Body of pancreas (tissue), 4 donors: ENCODE measurements at places on chromosomes 6 and 20. TPM values are rescaled to one million over a fixed set of nuclear protein-coding genes. Genes with fewer than 3 reads are reported as not detected.
A peak's percentile ranks its signal among the peaks of the same experiment; 100 is the strongest.

- no peaks in the 10 kb centered on the region for H3K4me1 ChIP-seq
- H3K27ac ChIP-seq = no peak overlapping the region
- H3K4me3 ChIP-seq = no peak overlapping the region
- DNase-seq = peak; percentile 54
- no peaks in the 10 kb centered on the region for H3K36me3 ChIP-seq
Measured at GRCh38 chr6:154928325-154928922, 66.7 kb upstream of the TIAM2 start.

GRCh38 chr6:2028457-2029038, 216.9 kb downstream of the GMDS start:
- no peak for DNase-seq
- no peak overlapping the region for H3K27ac ChIP-seq
- no peaks in the 10 kb centered on the region for H3K27me3 ChIP-seq
- H3K4me1 ChIP-seq = no peaks in the 10 kb centered on the region

GRCh38 chr6:37308069-37308815, 45.5 kb upstream of the RNF8 start:
- no peak overlapping the region for H3K27ac ChIP-seq
- no peak overlapping the region for H3K4me3 ChIP-seq
- no peaks in the 10 kb centered on the region for H3K36me3 ChIP-seq
- DNase-seq = peak; percentile 30
- H3K4me1 ChIP-seq = no peaks in the 10 kb centered on the region

HLA-DMB gene
- total RNA-seq = 3.0 TPM

- no peaks in the 10 kb centered on the region for H3K27me3 ChIP-seq
- no peak overlapping the region for H3K4me3 ChIP-seq
- no peak for DNase-seq
- H3K27ac ChIP-seq = no peak overlapping the region
- no peaks in the 10 kb centered on the region for H3K36me3 ChIP-seq
Measured at GRCh38 chr20:1661542-1662299, 4.1 kb upstream of the SIRPG start.

DNA sequence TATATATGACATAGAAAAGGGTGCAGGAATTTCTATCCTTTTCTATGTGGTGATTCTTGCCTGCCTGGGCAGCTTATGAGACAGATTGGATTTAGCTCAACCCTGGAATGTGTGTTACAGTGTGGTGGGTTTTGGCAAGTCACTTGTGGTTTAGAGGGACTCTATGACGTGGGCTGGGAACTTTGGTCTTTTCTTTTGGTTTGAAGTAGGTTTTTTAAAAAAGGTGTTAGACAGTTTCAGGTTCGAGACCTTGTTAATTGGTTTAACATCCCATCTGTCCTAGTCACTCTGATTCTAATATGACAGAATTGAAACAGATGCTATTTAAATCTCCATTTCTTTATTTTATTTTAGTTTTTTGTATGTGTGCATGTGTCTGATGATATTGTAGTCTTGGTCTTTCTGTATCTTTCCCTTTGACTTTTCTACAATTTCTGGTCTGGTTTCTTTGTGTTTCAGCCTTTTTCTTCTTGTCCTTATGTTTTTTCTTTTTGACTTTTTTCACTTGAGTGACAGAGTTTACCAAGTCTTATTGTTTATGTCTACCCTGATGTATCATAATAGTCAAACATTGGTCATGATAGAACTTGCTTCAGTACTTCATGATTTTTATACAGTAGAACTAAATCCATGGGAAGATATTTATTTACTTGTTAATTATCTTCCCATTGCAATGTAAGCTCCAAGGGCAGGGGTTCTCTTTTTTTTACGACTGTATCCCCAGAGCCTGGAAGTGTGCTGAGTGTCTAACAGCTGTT, 174.3 kb downstream of the CDKAL1 start:
- H3K4me1 ChIP-seq = peaks cover 16% of the 10 kb centered on the region
- DNase-seq = no peak
- no peak overlapping the region for H3K4me3 ChIP-seq
- no peak overlapping the region for H3K27ac ChIP-seq
- no peaks in the 10 kb centered on the region for H3K27me3 ChIP-seq

MAS1L gene
- not detected for total RNA-seq

- no peak for DNase-seq
- no peak overlapping the region for H3K4me3 ChIP-seq
- H3K27me3 ChIP-seq = no peaks in the 10 kb centered on the region
- H3K36me3 ChIP-seq = no peaks in the 10 kb centered on the region
- no peak overlapping the region for H3K27ac ChIP-seq
Measured at GRCh38 chr20:18999086-18999485, 185.5 kb downstream of the SCP2D1 start.

DNA sequence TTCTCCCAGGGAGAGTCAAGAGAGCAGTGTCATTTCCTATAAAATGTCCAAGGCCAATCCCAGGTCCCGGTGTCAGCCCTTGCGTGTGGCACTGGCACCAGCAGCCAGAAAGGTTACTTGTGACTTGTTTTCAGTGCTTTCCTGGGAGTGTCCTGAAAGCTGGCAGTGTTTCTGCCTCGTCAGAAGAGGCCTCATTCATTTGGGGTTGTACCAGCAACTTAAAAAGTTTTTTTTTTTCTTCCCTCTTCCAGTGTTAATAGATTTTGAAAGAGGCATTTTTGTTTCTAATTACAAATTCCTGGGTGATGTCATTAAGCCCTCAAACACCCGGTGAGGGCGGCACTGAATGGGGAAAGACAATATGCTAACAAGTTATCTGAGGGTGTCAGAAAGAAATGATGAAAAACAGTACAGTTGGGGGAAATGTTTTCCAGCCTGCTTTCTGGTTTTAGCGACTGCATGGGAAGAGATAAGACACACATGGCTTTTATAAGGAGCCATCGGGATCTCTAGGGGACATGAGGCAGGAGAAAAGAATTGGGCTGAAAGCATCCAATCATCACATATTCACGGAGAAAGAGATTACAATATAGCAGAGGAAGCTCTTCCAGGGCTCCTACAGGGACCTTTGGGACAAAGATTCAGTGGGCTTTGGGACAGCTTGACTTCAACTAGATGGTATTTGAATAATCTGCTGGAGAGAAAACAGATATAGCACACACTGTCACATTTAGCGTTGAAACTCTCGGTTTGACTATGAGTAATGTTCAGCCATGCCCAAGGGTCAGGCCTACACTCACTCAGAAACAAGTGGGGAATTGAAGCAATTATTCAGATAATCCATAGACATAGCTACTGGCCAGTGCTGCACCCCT, 153.0 kb downstream of the BCAS1 start:
- no peaks in the 10 kb centered on the region for H3K27me3 ChIP-seq
- no peaks in the 10 kb centered on the region for H3K36me3 ChIP-seq
- DNase-seq = peak; percentile 54
- H3K4me1 ChIP-seq = peaks cover 29% of the 10 kb centered on the region
- H3K27ac ChIP-seq = peak overlapping the region; percentile 77

KIF16B gene
- 13.7 TPM for total RNA-seq

- H3K36me3 ChIP-seq = no peaks in the 10 kb centered on the region
- DNase-seq = peak; percentile 60
- H3K4me3 ChIP-seq = no peak overlapping the region
- peaks cover 13% of the 10 kb centered on the region for H3K4me1 ChIP-seq
- H3K27me3 ChIP-seq = no peaks in the 10 kb centered on the region
Measured at GRCh38 chr6:132768051-132768517, 10.4 kb upstream of the VNN2 start.

DNA sequence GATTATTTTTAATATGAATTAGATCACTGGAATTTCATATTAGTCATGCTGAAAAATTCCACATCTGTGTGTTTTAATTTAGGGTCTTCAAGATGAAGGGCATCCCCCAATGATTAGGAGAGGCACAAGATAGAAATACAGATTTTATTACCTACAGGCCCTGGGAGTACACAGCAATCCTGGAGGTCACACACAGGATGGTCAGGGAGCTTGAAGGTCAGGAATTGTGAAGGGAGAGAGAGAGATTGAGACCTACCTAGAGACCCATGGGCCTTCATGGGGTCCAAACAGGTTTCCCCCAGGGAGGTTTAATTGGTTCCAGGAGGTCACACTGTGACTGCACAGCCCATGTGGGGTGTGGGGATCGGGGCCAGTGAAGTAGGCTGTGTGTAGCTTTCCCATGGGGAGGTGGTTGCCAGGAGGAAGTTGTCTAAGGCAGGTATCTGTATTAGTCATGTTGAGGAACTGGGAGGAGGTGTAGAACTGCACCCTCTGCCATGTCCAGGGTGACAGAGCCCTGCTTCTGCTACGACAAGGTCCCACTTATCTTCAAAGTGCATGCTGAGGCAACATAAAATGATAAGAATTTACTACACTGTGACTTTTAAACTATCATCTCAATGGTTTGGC, 18.3 kb downstream of the SNX9 start:
- no peaks in the 10 kb centered on the region for H3K36me3 ChIP-seq
- no peaks in the 10 kb centered on the region for H3K27me3 ChIP-seq
- H3K4me1 ChIP-seq = peaks cover 39% of the 10 kb centered on the region
- no peak overlapping the region for H3K4me3 ChIP-seq

GRCh38 chr6:131061041-131061750, 1.8 kb downstream of the EPB41L2 start:
- no peak overlapping the region for H3K27ac ChIP-seq
- H3K4me1 ChIP-seq = peaks cover 13% of the 10 kb centered on the region
- DNase-seq = no peak

ADTRP gene
- not detected for total RNA-seq

DNA sequence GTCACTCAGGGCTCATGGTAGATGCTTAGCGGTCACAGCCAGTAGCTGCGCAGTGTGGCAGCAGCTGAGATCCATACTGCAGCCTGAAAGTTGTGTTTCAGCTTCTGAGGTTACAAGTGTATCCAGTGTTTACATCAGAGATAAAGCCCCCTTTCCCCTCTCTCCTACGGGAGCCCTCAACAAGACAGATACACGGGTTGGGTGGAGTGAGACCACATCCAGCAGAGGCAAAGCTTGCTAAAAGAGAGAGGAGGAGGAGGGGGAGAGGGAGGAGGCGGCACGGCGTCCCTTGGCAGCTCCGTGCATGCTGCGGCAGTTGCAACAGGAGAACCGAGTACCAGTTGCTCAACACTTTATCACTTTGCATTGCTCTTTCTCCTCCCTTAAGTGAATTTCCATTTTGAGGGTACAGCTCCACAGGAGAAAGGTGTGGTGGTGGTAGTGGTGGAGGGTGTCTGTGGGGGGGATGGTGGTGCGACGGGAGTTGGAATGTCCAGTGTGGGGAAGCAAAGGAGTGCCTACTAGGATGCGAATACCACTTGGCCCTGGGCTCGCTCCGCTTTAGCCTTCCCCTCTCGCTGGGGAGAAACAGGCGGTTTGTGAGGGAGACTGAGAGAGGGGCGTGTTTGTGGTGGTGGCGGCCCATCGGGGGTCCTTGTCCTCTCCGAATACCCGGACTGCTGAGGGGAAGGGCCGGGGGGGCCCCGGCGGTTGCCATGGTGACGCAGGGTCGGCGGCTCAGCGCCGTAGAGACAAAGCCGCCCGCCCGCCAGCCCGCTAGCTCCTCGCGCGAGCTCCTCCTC, 405 bp upstream of the RNF182 start:
- H3K27me3 ChIP-seq = no peaks in the 10 kb centered on the region
- H3K4me3 ChIP-seq = no peak overlapping the region
- H3K27ac ChIP-seq = no peak overlapping the region
- H3K4me1 ChIP-seq = peaks cover 22% of the 10 kb centered on the region
- H3K36me3 ChIP-seq = no peaks in the 10 kb centered on the region
- DNase-seq = peak; percentile 19

DNA sequence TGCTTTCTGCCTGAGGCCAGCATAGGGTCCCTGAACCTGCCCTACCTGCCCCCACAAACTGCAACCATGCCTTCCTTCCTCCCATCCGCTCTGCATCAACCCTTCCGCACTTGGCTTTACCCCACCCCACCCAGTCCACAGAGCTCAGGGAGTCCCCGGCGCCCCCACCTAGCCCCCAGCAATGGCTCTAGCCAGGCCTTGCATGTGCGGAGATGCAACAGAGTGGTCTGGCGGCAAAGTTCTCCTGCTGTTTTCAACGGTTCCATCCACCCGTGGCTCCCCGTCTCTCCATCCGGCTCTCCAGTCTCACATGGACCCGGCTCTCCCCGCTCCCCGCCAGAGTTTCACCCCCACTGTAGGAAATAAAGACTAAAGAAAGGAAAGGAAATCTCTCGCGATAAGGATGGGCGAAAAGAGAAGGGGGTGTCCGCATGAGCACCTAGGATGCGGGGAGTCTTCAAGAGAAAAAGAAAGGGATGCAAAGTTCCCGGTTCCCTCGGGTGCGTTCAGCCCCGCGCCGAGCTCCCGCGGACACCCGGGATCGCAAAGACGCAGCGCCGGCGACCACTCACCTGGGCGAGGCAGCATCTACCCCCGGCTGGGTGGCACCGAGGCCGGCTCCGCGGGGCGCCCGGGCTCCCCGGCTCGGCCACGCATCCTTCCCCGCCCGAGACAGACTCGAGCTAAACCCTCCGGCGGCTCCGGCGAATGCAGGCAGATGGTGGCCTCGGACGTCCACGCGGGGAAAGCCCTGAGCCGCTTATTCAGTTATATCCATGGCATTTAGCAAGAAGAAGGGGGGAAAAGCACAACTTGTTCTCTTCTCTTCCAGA, 579 bp downstream of the LRFN2 start:
- peaks cover 22% of the 10 kb centered on the region for H3K4me1 ChIP-seq
- no peaks in the 10 kb centered on the region for H3K36me3 ChIP-seq
- DNase-seq = no peak
- no peaks in the 10 kb centered on the region for H3K27me3 ChIP-seq

DNA sequence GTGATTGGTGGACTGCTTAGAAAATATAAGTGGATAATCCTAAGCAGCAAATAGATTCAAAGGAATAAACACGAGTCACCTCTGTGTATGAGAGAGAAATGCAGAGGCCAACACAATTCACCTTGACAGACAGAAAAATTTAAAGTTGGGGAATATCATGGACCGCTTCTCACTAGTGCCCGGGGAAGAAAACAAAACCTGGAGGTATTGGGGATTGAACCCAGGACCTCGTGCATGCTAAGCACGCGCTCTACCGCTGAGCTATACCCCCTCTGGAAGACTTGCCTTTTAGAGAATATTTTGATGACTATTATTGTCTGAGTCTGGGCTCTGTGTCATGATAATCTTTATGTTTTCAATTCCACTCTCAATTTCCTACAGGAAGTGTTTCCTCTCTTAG, 111.9 kb downstream of the TRIM27 start:
- peaks cover 48% of the 10 kb centered on the region for H3K27me3 ChIP-seq
- H3K4me1 ChIP-seq = no peaks in the 10 kb centered on the region
- DNase-seq = no peak
- H3K27ac ChIP-seq = no peak overlapping the region

PHACTR1 gene
- total RNA-seq = 6.0 TPM

DNA sequence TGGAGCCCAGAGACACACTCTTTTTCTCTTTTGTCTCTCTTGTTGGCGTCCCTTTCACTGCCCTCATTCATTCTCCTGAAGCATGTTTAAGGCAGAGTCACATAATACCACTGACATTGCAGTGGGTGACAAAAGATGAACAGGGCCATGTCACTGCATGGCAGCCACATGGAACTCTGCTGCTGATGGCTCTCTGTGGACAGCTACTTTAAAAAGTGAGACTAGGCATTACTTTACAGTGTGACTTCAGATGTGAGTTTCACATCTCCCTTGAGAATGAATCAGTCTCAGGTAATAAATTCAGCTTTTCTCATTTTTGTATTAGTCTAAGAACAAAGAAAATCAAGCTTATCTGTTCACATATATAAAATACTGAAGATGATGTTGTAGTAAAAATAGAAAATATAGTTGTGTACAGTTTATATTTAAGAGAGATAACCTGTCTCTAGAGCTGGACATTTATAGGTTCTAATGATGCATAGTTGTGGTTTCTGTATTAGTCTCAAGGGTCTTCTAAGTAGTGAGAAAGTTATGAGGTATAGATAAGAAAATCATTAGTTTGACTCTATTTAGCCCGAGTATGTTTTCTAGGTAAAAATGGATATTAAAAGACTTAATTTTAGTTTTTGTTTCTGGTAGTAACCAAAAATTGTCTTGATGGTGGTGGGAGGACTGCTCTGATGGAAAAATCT, 6.1 kb downstream of the MRS2 start:
- H3K27me3 ChIP-seq = no peaks in the 10 kb centered on the region
- DNase-seq = no peak
- H3K36me3 ChIP-seq = peaks cover 13% of the 10 kb centered on the region
- peaks cover 6% of the 10 kb centered on the region for H3K4me1 ChIP-seq
- no peak overlapping the region for H3K4me3 ChIP-seq
